ENCODE measurements at places on chromosomes 7 and 10.
A peak's percentile ranks its signal among the peaks of the same experiment; 100 is the strongest.

DNA sequence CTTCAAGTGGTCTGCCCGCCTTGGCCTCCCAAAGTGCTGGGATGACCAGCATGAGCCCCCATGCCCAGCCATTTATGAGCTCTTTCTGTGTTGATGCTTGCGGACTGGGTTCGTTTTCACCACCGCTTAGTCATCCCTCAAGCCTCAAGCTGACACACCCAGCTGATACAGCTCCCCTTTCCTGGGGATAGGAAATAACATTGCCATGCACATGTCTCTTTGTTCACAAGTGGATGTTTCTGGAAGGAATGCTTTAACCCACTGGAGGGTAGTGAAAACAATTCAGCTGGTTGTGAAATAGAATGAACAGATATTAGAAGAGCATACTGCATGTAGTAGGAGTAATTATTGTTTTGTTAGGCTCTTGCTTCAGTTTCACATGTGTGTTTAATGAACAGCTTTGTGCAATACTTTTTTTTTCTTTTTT is 8.5 kb upstream of the METTL27 start:
- DNase-seq, result no peak

DNA sequence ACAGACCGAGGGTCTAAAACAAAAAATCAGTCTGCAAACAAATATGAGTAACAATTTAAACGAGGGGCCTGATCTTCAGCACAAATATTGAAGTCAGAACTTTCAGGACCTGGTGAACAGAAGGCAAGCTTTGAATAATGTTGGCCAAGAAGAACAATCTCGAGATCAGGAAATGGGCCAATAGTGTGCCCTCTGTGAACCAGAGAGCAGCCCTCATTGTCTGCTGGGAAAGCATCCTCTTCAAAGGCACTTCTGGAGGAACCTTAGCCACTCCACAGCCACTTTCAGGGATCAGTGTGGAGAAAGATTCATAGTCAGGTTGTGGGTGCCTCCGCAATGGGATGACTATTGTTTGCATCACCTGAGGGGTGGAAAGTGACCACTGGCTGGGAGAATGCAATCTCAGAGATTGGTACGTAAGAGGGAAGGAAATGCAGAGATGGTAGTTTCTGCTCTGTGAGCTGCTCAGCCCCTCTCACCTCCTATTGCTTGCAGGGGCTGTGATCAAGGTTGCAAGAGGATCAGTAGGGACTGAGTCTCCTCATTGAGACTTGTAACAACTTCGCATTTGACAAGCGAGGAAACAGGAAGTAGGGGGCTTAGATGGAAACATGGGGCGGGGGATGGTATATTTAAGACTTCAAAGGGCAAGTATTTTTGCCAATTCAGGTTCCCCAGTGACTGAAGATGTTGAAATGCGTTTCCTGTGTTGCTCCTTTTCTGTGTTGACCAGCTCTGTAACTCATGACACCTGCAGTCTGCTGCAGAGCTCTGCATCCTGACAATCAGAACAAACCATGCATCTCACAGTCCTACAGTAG is 28.4 kb upstream of the IFRD1 start:
- no peak for DNase-seq

GRCh38 chr7:8491106-8491505 is 57.7 kb downstream of the NXPH1 start:
- no peak for DNase-seq

DNA sequence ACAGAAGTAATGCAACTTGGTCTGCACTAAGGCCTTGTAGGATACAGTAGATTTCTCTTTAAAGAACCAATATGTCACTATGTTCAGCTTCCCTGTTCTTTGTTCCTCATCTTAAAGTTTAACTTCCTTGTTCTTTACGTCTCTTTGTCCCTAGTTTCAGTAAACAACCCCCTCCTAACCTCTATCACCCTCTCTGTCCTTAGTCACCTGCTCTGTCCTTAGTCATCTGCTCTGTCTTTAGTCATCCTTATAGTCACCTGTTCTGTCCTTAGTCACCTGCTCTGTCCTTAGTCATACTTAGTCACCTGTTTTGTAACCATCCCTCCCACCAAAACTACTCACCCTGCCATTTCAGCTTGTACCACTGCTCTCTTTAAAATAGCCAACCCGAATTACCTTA is 144.6 kb upstream of the TMEM106B start:
- no peak for DNase-seq

GRCh38 chr10:35821339-35821911 is 179.3 kb upstream of the FZD8 start:
- no peak for DNase-seq

DNA sequence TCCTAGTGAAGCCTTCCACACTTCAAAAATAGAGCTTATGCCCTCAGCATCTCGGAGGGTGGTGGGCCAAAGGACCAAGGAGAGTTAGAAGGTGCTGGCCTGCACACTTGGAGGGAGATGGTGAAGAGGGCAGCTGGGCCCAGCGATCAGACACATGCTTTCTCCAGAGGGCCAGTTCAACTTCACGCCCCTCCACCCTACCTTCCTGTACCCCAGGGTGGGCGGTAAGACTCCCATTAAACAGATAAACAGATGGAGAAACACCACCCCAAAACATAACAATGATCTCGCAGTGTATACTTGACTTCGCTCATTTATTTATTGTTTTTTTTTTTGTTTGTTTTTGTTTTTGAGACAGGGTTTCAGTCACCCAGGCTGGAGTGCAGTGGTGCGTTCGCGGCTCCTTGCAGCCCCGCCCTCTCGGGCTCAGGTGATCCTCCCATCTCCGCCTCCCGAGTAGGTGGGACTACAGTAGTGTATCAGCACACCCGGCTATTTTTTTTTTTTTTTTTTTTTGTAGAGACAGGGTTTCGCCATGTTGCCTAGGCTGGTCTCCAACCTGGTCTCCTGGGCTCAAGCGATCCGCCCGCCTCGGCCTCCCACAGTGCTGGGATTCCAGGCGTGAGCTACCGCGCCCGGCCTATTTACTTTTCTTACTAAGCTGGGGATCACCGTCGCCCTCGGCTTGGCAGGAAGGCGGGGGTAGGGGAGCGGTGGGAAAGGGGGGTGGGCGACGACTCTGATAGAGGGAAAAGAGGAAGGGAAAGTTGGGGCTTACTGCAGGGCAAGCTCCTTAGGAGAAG is 1.8 kb downstream of the C10orf95 start:
- DNase-seq, result peak; percentile 71

GRCh38 chr7:134293002-134293740 is 23.6 kb downstream of the SLC35B4 start:
- DNase-seq, result no peak

DNA sequence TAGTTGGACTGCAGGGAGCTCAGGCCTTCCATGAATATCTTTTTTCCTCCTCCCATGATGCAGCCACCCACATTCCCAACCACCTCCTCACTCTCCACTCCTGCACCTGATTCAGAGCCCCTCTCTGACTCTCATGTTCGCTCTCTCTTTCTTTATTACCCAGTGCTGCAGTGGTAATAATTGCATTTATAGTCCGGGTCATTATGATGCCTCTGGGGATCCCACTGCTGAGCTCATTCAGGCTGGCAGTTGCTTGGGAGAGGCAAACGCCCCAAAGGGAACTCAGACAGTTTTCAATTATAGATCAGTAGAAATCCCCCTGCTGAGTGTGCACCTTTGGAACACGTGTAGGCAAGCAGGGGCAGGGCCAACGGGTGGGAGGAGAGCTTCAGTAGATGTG is 953.0 kb downstream of the GRID1 start:
- no peak for DNase-seq

GRCh38 chr7:46191776-46192175 is 270.7 kb upstream of the IGFBP3 start:
- no peak for DNase-seq

DNA sequence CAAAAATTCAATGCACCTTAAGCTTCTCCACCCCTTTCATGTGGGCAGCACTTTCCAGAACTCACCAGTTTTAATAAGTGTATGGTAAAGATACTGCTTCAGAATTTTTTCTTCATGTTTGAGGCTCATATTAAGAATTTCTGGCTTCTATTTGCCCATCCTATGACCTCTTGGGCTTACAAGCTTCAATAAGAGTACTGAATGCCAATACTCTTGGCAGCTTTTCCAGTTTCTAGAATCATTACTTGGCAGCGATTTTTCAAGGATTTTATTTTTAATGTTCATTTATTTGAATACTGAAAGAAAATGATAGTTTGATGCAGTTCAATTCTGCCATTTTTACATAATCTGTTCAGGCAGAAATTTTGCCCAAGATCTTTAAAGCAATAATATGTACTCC is 242.1 kb upstream of the KCND2 start:
- no peak for DNase-seq

DNA sequence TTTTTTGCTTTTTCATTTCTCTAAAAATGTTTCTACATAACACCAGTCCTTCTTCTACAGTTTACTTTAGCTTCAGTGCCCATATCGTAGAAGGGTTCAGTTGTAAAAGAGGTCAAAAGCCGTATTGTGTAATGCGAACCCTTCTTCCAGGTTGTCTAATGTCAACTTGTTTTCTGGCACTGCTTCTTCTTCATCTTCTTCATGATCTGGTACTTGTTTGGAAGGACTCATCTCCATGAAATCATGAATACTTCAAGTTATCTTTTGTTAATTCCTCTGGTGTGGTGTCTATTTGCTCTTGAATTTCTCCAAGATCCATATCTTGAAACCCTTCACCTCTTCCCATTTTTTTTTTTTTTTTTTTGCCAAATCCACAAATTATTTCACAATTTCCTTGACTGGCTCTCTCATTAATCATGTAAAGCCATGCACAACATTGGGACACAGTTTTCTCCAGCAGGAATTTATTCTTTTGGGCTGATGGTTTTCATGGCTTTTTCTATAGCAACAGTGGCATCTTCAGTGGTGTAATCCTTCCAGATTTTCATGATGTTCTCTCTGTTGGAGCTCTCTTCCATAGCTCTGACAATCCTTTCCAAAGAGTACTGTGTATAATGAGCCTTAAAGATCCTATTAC is 85.1 kb downstream of the CPED1 start:
- DNase-seq, result no peak

DNA sequence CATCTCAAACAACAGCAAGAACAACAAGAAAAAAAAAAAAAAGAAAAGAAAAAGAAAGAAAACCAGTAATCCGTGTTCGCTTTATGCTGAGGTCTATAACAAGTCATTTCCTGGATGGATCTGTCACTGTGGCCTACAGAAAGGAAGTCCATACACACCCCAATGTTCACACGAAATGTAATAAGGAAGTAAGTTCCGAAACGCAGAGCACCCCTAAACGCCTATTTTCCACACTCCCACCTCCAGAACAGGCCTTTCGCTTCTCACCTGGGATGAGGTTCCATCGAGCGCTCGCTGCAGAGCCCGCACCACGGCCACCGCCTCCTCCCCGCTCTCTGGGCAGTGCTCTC is 735 bp downstream of the ZNF394 start:
- DNase-seq, result no peak

DNA sequence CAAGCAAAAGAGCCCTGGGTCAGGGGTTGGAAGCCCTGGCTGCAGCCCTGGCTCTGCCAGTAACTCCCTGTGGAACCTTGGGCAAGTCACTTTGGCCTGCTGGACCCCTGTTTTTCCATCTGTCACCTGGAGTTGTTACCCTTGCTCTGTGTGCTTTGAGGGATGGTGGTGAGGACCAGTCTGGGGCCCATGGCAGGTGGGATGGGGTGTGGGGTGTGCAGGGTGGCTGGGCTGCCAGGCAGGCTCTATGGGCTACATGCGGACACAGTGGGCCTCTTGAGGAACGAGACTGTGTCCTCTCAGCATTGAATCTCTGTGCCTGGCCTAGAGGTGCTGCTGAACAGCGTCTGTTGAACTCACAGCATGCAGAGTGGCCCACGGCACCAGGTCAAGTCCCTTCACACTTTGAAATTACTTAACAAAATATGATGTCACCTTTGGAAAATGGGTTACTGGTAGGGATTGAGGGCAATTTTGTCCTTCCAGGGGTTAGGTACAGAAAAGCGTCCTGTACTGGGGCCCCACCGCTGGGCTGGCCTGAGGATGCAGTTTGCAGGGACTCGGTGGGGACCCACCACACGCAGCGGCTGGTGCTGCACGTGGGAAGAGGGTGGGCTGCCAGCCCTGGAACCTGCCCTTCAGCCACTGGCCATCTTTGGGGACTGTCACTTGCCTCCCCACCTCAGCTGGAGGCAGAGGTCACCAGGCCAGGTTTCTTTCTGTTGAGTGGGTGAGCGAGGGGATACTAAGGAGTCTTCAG is 45.3 kb downstream of the PRF1 start:
- DNase-seq, result no peak

GRCh38 chr10:52115823-52116222 is 198.3 kb upstream of the DKK1 start:
- no peak for DNase-seq

DNA sequence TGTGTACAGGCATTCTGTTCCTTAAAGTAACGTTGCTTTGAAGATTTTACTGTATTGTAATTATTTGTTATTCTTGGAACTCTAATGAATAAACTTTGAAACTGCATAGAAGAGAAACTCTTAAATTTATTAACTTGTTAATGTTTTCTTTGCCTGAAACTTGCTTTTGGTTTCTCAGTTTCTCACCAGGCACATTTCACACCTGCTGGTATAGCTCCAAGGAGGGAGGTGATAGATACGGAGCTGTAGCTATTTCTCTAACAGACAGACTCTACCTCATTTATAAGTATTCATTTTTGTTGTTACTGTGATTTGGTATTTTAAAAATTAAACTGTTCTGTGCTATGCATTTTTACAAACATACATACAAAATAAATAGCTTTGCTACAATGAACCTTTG is 32.7 kb downstream of the R3HCC1L start:
- DNase-seq, result no peak

- no peak for DNase-seq
These were observed 4.0 kb downstream of the VSIR start for GRCh38 chr10:71769279-71769823.

GRCh38 chr10:102135956-102136526 is 3.2 kb downstream of the PPRC1 start:
- no peak for DNase-seq

- DNase-seq, result no peak
These were observed 14.0 kb downstream of the NOM1 start for GRCh38 chr7:156963472-156963871.

GRCh38 chr10:43156590-43157341 is 18.5 kb downstream of the CSGALNACT2 start:
- DNase-seq, result no peak

GRCh38 chr7:25656581-25657026 is 428.3 kb upstream of the NPVF start:
- DNase-seq, result no peak

- peak; percentile 25 for DNase-seq
These were observed 37.9 kb upstream of the RASGEF1A start for GRCh38 chr10:43304687-43305333.

- no peak for DNase-seq
These were observed 11.5 kb downstream of the SDK1 start for GRCh38 chr7:3312583-3312982.

GRCh38 chr7:140316165-140316661 is 82.1 kb downstream of the SLC37A3 start:
- no peak for DNase-seq

- no peak for DNase-seq
These were observed 201.4 kb downstream of the PTEN start for GRCh38 chr10:88064608-88065382.

Measured in activated CD4-positive, CD25-positive, alpha-beta regulatory T cell treated with anti-CD3 and anti-CD28 coated beads, Interleukin-2, amount 50 U/mL, for 16 hours (primary cell).